ENCODE measurements at places on chromosomes 2 and 18. TPM values are rescaled to one million over a fixed set of nuclear protein-coding genes. Genes with fewer than 3 reads are reported as not detected.

Gene GPAT2
- total RNA-seq = 1.8 TPM

Gene TSGA10
- 3.3 TPM for total RNA-seq

Gene ARHGAP28
- total RNA-seq = 9.1 TPM

Gene SLC30A3
- 1.1 TPM for total RNA-seq

Gene ERBB4
- total RNA-seq = under 0.01 TPM

Gene ST3GAL5
- 24.2 TPM for total RNA-seq

Gene GBX2
- total RNA-seq = not detected

GRCh38 chr2:216786676-216787075 lies 73.2 kb downstream of the TNP1 start:
- H3K4me1 ChIP-seq = peaks cover 38% of the 10 kb centered on the region
- peak overlapping the region; percentile 63 for H3K27ac ChIP-seq
- no peaks in the 10 kb centered on the region for H3K27me3 ChIP-seq
- no peak overlapping the region for H3K4me3 ChIP-seq

GRCh38 chr2:15354596-15355366 lies 206.4 kb downstream of the NBAS start:
- no peak for DNase-seq
- H3K27ac ChIP-seq = no peak overlapping the region

DNA sequence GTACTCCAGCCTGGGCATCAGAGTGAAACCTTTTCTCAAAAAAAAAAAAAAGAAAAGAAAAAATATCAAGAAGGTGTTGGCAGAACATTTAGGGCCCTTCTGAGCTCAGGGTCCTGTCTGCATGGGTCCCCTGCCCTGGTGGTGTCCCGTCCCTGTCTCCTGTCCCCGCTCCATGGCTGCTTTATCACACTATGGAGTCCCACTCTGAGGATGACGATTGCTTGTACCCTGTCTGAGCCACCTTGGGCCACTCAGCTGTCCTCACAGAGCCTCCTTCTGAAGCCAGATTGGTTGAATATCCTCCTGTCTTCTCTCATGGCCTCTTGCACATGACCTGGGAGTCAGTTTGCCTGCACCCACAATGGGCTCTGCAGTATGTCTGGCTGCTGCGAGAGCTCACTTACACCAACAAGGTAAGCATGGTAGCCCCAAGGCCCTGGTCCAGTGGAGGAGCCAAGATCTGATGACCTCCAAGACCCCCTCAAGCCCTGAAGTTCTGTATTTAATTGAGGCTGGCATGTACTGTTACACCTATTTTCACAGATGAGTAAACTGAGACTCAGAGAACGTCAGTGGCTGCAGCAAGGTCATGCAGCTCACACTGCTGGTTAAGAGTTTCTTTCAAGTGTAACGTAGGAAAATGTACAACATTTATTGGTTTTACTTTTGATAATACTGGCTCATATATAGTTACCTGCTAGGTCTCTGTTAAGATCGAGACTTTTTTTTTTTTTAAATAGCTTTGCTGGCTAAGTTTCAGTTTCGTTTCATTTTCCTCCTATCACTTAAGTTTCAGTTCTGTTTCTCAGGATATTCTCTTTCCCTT lies 16.9 kb upstream of the ZCCHC2 start:
- no peaks in the 10 kb centered on the region for H3K27me3 ChIP-seq
- no peaks in the 10 kb centered on the region for H3K36me3 ChIP-seq
- peaks cover 10% of the 10 kb centered on the region for H3K4me1 ChIP-seq

DNA sequence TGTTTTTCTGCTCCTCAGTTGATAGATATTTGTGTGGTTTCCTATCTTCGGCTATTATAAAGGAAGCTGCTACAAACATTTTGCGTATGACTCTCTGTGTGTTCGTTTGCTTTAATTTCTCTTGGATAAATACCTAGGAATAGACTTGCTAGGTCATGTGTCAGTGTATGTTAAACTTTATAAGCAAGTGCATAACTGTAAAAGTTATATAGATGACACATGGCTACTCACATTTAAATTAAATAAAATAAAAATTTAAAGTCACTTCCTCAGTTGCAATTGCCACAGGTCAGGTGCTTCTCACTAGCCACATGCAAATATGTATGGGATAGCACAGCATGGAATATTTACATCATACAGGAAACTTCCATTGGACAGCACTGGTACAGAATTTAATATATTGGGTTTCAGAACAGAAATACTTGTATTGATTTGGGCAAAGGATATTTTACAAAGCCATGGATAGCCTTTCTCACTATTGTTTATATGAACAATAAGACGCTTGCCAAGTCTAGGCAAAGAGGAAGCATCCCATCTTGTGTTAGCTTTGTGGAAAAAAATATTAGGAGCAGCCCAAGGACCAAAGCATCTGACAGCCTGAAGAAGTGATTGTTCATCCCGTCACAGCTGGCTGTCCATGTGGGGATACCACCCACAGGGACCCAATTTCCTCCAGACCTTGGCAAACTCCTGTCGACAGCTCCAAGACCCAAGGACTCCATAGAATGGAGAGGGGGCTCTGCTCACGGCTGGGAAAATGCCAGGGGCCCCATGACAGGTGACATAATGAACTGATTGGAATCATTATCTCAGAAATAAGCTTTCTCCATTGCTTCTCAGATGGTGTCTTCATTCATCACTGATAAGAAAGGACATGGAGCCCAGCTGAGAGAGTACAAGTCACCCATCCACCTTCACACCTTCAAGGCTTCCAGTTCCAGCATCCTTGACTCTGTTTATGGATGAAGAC lies 196.7 kb downstream of the SH3BP4 start:
- H3K27me3 ChIP-seq = no peaks in the 10 kb centered on the region
- no peak for DNase-seq
- no peaks in the 10 kb centered on the region for H3K36me3 ChIP-seq
- H3K4me1 ChIP-seq = no peaks in the 10 kb centered on the region
- no peak overlapping the region for H3K4me3 ChIP-seq

DNA sequence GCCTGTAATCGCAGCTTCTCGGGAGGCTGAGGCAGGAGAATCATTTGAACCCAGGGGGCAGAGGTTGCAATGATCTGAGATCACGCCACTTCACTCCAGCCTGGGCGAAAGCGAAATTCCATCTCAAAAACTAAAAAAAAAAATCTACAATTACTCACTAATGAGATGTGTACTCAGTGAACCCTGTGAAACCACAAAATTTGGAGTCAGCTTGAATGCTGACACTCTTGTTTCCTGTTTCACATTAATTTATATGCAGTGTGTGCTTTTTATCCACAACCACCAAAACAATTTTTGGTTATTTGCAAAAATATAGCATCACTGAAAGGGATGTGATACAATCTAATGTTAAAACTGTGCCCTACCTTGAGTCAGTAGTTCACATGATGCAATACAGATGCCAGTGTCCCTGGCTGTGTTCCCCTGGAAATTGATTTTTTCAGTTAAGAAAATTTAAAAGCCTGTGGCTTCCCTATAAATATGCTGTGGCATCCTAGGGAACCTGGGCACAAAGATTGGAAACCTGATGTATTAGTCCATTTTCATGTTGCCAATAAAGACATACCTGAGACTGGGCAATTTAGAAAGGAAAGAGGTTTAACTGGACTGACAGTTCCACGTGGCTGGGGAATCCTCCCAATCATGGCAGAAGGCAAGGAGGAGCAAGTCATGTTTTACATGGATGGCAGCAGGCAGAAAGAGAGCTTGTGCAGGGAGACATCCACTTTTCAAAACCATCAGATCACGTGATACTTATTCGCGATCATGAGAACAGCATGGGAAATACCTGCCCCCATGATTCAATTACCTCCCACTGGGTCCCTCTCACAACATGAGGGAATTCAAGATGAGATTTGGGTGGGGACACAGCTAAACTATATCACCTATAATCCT lies 337.5 kb upstream of the NT5C1B start:
- no peak overlapping the region for H3K27ac ChIP-seq
- DNase-seq = no peak
- no peaks in the 10 kb centered on the region for H3K36me3 ChIP-seq

DNA sequence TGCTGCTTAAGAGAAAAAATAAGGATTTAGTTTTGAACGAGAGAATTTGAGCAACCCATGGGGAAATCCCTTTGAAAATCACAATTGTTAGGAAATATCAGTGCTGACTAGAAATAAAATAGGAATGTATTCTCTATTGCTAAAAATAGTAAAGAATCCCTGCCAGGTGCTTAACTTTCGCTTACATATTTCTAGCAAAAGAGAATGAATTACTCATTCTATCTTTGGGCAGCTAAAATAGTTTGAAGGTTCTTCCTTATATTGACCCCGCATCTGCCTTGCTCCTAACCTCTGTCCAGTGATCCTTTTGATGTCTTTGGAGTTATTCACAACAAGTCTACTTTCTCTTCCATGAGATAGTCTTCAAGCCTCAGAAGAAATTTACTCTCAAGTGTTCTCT lies 103.8 kb downstream of the PLCL1 start:
- H3K27ac ChIP-seq = no peak overlapping the region
- H3K27me3 ChIP-seq = no peaks in the 10 kb centered on the region
- H3K4me1 ChIP-seq = peaks cover 20% of the 10 kb centered on the region
- H3K36me3 ChIP-seq = no peaks in the 10 kb centered on the region

DNA sequence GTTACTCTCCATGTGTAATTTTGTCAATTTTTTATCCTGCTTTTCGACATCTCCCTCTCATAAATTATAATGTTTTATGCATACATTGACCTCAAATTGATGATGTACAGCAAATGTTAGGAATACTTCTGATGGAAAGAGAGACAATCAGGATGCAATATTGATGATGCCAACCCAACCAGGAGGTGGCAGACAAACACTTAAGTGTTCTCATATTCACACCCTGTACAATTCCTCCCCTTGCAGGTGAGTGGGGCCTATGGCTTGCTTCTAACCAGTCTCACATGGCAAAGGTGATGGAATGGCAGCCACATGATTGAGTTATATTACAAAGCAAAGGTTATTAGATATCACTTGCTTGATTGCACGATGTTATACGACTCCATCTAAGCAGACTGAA lies 594.3 kb upstream of the REG3G start:
- DNase-seq = no peak
- H3K27ac ChIP-seq = no peak overlapping the region
- H3K27me3 ChIP-seq = no peaks in the 10 kb centered on the region
- H3K4me1 ChIP-seq = no peaks in the 10 kb centered on the region
- no peak overlapping the region for H3K4me3 ChIP-seq

- peak; percentile 77 for DNase-seq
- H3K36me3 ChIP-seq = no peaks in the 10 kb centered on the region
- no peaks in the 10 kb centered on the region for H3K27me3 ChIP-seq
- H3K4me3 ChIP-seq = peak overlapping the region; percentile 56
Measured at GRCh38 chr2:8679827-8680731, 1.8 kb upstream of the ID2 start.

- peaks cover 57% of the 10 kb centered on the region for H3K4me1 ChIP-seq
- no peak overlapping the region for H3K27ac ChIP-seq
- H3K4me3 ChIP-seq = no peak overlapping the region
Measured at GRCh38 chr2:173151671-173152401, 76.2 kb downstream of the MAP3K20 start.

DNA sequence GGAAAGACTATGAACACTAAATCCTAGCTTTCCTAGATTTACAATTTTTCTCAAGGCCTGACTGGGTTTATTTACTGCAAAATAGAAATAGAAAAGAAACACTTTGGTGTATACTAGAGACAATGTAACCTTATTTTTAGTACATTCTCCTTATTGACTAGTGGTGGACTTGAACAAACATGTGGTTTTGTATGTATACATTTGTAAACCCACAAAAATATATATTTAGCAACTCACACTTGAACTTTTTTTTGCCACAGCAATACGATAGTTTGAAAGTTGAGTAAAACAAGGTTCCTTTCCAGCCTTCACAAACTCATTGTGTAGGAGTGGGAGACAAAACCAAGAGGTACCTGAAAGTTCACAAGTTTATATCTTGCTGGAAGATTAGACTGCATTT lies 1633.4 kb upstream of the LRRTM1 start:
- H3K4me1 ChIP-seq = no peaks in the 10 kb centered on the region
- no peaks in the 10 kb centered on the region for H3K27me3 ChIP-seq
- no peaks in the 10 kb centered on the region for H3K36me3 ChIP-seq
- no peak for DNase-seq
- H3K4me3 ChIP-seq = no peak overlapping the region

DNA sequence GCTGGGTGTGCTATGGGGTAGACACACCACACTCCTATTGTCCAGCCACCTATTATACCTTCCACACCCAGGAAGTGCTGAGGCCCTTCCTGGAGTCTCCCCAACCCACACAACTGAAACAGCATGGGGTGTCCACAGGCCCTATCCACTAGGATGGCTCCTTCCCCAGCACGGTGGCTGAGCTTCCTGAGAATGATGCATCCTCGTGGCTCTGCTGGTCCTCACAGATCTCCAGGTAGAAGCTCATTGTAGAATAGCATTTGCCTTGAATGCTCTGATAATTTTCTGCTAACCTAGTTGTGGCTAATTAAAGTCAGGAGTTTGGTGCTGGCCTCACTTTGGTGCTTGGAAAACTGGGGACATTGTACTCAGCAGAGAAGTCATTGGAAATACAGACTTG lies 182.6 kb downstream of the ANKRD30B start:
- DNase-seq = no peak
- H3K4me1 ChIP-seq = no peaks in the 10 kb centered on the region
- no peak overlapping the region for H3K27ac ChIP-seq

DNA sequence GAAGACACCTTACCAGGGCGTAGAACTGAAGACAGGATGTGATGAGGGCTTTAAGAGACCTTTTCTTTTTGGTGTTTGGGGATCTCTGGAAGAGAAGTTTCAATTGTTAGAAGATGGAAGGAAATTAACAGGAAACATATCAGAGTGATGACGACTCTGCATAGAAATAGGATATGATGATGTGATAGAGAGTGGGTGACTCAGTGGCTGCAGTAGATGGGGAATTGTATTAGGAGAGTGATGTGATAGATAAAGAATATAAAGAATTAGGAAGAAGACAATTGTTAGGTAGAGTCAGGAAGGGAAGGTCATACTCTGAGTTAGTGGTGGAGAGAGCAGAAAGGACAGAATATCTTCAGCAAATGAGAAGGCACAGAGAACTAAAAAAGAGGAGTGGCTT lies 593.9 kb downstream of the NYAP2 start:
- no peak overlapping the region for H3K4me3 ChIP-seq
- no peaks in the 10 kb centered on the region for H3K27me3 ChIP-seq
- no peak overlapping the region for H3K27ac ChIP-seq
- H3K36me3 ChIP-seq = no peaks in the 10 kb centered on the region
- DNase-seq = no peak

- no peak for DNase-seq
- H3K36me3 ChIP-seq = peaks cover 42% of the 10 kb centered on the region
- no peaks in the 10 kb centered on the region for H3K27me3 ChIP-seq
- peak overlapping the region; percentile 91 for H3K4me3 ChIP-seq
Measured at GRCh38 chr2:74528600-74529356, 728 bp downstream of the AUP1 start.

- H3K27ac ChIP-seq = no peak overlapping the region
- no peak overlapping the region for H3K4me3 ChIP-seq
- peak; percentile 35 for DNase-seq
- H3K36me3 ChIP-seq = no peaks in the 10 kb centered on the region
Measured at GRCh38 chr2:72925328-72925943, 8.1 kb downstream of the EMX1 start.

GRCh38 chr2:203463266-203463678 lies 71.8 kb downstream of the RAPH1 start:
- no peaks in the 10 kb centered on the region for H3K27me3 ChIP-seq
- no peak overlapping the region for H3K4me3 ChIP-seq
- no peak overlapping the region for H3K27ac ChIP-seq
- peaks cover 25% of the 10 kb centered on the region for H3K36me3 ChIP-seq
- no peaks in the 10 kb centered on the region for H3K4me1 ChIP-seq

GRCh38 chr2:46409756-46410155 lies 69.6 kb upstream of the TMEM247 start:
- H3K36me3 ChIP-seq = no peaks in the 10 kb centered on the region
- no peaks in the 10 kb centered on the region for H3K27me3 ChIP-seq
- no peaks in the 10 kb centered on the region for H3K4me1 ChIP-seq
- peak overlapping the region; percentile 66 for H3K27ac ChIP-seq
